ENCODE measurements at places on chromosomes 3 and 15. TPM values are rescaled to one million over a fixed set of nuclear protein-coding genes. Genes with fewer than 3 reads are reported as not detected.

- DNase-seq: no peak
Observed at GRCh38 chr15:26679927-26680326, 92.9 kb downstream of the GABRB3 start.

CFAP91 gene
- total RNA-seq: 0.76 TPM

MIX23 gene
- total RNA-seq: 30.7 TPM

- no peak for DNase-seq
Observed at GRCh38 chr15:26848498-26848897, 18.4 kb upstream of the GABRA5 start.

DNA sequence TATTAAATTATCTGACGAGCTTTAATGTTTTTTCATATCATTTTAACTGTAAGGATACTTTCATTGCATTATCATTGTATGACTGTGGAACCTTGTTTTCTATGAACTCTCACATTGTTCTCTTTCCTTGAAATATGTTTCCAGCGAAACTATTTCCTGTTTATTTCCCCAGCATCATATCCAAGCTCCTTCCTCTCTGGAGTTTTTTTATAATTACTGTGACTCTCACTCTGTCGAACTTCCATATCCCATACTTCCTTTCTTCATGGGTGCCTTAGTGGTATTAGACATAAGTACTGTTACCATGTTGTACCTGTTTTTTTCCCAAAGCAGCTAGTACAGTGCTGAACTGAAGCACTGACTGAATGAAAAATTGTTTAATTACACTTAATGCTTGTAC is 373.6 kb upstream of the CNTN3 start:
- no peak for DNase-seq

RBMS3 gene
- 22.0 TPM for total RNA-seq

DNA sequence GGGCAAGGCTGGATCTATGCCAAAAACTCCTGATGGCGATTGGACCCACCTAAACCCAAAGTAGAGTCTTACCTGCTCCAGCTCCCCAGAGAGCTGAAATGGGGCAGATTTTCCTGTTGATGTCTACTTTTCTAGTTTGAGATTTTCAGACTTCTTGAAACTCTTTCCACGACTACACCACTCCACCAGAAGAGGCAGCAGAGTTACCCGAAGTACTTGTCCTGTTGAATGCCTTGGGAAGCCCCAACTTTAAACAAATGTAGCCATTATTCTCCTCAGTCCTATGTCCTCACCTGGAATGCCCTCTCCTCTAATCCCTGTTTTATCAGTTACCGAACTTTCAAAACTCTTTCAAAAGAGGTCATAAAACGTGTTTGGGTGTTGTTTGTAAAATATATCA is 843.8 kb downstream of the VGLL3 start:
- DNase-seq: no peak

DNA sequence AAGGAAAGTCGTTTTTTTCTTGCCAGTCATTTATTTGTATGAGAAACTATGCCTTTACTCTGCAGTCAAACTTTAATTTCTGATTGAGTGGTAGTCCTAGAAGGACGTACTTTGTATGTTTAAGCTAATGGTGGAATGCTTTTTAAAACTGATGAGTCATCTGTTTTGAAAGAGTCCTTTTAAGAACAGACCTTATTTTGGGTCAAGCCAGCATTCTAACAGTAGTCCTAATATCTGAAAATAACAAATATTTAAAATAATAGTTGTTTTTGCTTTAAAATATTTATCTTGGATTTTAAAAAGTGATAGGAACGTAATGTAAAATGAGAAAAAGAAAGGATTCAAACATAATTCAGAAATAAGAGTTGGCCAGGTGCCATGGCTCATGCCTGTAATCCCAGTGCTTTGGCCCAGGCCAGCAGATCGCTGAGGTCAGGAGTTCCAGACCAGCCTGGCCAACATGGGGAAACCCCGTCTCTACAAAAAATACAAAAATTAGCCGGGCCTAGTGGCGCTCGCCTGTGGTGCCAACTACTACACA is 1.3 kb upstream of the LRRC58 start:
- DNase-seq: peak; percentile 13

GRCh38 chr3:16883723-16884083 is 1.1 kb upstream of the PLCL2 start:
- no peak for DNase-seq

DNA sequence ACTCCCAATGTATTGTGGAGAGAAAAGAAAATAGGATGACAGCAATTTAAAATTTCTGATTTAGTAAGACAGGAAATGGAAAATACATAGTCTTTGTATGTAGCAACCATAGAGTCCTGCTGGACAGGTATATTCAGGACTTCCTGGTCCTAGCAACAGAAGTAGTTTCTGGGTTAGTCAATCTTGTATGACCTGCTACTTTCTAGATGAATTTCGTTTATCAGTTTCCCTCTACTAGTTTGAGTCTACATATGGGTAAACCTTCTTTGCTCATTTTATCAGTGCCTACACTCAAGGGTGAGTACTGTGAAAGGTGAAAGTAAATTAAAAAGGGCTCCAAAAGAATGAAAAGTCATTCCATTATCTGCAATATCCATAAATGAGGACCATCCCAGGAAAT is 309.8 kb downstream of the UNC13C start:
- DNase-seq: no peak

DNA sequence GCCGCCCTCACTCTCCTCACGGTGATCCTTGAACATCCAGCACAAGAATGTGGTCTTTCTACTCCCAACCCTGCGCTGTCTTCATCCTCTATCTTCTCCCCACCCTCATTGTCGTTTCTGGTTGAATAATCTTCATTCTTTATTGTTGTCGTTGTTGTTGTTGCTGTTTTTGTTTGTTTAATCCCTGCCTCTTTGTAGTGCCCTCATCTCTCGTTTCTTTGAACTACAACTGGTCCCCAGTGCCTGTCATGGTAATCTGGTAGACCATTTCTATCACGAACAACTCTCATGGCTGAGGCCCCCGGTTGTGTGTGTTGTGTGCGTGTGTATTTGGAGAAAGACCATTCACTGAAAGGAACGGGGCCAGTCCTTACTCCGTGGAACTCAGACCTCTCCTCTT is 1.3 kb upstream of the MYO5A start:
- DNase-seq: no peak

PLA2G4F gene
- 0.55 TPM for total RNA-seq

DNA sequence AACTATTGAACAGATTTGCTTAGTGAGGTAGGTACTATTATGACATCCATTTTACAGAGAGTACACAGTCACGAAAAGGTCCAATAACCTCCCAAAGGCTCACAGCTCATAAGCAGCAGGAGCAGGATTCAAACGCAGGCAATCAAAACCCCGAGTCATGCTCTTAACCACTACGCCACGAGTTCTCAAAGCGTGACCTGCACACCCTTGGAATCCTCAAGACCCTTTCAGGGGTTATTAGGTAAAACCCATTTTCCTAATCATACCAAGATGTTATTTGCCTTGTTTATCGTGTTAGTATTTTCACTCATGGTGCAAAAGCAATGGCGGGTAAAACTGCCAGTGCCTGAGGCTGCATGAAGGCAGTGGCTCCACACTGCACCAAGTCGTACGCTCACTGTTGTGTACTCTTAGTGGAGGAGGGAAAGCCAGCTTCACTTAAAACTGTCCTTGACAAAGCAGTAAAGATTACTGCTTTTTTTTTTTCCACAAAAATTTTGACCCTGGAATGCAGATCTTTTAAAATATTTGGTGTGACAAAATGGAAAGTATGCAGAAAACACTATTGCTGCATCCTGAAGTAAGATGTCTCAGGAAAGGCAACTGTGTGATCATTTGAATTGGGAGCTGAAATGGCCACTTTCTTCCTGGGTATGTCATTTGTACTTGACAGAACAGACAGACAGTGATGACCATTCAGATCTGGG is 96.1 kb downstream of the IGF2BP2 start:
- DNase-seq: no peak

MUC20 gene
- total RNA-seq: 4.1 TPM

GOLGA8K gene
- 0.23 TPM for total RNA-seq

HIGD2B gene
- total RNA-seq: not detected

GRCh38 chr3:54262541-54262940 is 140.2 kb downstream of the CACNA2D3 start:
- no peak for DNase-seq

- peak; percentile 15 for DNase-seq
Observed at GRCh38 chr3:47577583-47578118, 1.0 kb downstream of the CSPG5 start.

- no peak for DNase-seq
Observed at GRCh38 chr3:32293903-32294302, 55.4 kb downstream of the CMTM8 start.

DNA sequence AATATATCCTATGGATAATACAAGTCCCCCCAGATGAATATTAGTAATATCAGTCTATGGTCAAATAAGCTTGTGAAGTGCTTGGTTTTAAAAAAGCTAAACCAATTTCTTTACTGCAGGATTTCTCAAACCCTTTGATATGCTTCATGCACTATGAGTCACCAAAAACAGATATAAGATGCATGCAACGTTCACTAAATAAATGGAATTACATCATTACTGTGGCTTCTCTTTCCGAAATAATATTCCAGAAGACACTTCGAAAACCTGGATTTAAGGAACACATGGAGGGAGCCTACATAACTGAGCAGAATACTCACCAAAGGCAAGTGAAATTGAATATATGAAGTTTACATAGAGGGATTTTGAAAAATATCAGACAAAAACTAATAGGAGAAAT is 126.3 kb upstream of the ABI3BP start:
- no peak for DNase-seq

- DNase-seq: no peak
Observed at GRCh38 chr3:108103040-108103751, 12.4 kb upstream of the CD47 start.

CSPG4 gene
- total RNA-seq: 10.2 TPM

DNA sequence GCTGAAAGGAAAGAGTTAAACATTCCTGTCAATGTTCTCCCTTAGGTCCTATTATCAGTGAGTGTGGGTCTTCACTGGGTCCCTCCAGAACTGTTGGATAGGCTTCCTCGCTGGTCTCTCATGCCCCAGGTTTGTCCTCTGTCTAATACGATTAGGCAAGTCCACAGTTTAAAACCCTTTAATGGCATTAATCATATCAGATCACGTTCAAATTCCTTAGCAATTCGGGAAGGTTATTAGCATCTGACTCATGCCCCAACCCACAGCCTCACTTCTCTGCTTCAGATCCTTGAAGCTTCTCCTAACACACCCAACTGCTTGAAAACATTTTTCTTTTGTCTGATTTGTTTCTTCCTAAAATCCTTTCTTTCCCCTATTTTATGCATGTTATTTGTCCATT is 224.3 kb upstream of the ATP10A start:
- DNase-seq: no peak

DNA sequence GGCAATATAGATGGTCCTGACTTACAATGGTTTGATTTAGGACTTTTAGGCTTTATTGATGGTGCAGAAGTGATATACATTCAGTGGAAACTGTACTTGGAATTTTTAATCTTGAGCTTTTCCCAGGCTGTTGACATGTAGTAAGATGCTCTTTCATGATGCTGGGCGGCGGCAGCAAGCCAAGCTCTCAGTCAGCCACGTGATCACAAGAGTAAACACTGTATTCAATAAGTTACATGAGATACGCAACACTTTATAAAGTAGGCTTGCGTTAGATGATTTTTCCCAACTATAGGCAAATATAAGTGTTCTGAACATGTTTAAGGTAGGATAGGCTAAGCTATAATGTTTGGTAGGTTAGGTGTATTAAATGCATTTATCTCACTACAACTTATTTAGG is 17.9 kb downstream of the PARP9 start:
- DNase-seq: no peak

GRCh38 chr3:107781253-107781652 is 258.5 kb downstream of the BBX start:
- DNase-seq: no peak

DNA sequence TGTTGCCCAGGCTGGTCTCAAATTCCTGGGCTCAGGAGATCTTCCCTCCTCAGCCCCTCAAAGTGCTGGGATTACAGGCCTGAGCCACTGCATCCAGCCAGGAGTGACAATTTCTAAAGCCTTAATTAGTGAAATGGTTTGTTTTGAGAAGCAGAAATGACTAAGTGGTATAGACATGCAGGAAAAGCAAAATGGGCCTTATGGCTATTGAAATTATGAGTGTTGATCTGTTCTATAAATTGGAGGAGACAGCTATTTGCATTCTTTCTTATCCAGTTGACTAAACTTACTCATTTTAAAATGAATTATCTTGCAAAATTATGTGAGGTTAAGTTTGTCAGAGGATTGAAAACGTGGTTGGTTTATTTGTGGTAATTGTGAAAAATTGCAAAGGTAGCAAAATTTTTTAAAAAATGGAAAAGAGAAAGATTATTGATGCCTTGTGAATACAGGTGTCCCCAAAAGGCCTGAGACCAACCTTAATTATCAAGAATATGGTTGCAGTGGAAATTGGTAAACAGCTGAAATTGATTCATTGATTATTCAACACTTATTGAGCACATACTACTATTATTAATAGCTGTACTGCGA is 7.9 kb downstream of the RAP2B start:
- DNase-seq: no peak

SCG5 gene
- not detected for total RNA-seq

DNA sequence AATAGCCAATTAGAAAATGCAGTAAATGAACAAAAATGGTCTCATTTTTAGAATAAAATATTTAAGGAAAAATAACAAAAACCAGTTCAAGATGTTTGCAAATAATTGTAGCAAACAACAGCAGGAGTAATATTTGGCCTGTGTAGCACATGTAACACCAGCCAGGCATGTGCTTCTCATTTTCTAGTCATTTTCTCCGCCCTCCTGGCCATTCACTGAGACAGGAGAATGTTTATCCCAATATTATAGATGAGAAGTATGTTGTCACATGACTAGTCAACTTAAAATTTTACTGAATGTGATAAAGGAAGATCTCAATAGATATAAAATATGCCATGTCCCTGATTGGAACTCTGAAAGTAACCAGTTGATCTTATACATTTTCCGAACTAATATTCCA is 7.8 kb upstream of the ATP10A start:
- DNase-seq: no peak

DNA sequence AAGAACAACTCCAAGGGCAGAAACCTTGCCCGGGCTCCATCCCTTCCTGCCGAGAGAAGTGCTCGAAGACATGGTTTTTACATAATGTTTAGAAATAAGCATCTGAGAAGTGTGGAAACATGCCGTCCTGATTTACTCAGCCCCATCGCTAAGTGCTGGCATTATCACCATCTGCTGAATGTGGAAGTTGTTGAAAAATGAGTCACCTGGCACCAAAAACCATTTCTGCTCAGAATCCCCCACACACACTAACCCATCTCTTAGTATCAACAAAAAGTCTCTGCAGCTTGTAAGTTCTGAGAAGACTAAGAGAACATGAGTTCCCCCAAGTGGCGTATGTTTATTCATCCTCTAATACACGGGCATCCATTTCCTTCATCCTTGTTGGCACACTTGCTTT is 51.0 kb upstream of the ARL8B start:
- DNase-seq: no peak
